ENCODE measurements at places on chromosomes 16 and 17. TPM values are rescaled to one million over a fixed set of nuclear protein-coding genes. Genes with fewer than 3 reads are reported as not detected.

Gene DNAI2
- total RNA-seq = not detected

Gene ARHGDIG
- not detected for total RNA-seq

Gene KRT31
- total RNA-seq = not detected

Gene MRPL58
- total RNA-seq = 35.3 TPM

Gene ALOX12
- total RNA-seq = 0.92 TPM

Gene ABCC12
- total RNA-seq = not detected

DNA sequence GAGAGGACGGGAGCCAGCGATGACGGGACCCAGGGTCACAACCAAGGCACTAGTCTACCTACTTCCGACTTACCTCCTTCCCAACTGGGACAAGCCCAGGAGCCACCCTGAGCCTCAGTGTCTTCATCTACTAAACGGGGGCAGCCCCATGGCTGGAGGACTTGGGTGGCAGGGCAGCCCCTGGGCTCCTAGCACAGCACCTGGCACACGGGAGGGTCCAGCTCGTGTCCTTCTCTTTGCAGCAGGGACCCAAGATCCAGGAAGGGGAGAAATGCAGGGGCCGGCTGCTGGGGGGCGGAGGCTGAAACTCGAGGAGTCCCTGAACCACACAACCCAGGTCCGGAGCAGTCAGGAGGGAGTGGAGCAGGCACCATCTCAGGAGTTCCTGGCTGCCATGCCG, 63.2 kb downstream of the ABR start:
- H3K4me1 ChIP-seq = peaks cover 28% of the 10 kb centered on the region
- DNase-seq = no peak
- no peak overlapping the region for H3K4me3 ChIP-seq
- H3K36me3 ChIP-seq = peaks cover 3% of the 10 kb centered on the region

- no peak overlapping the region for H3K27ac ChIP-seq
- H3K4me1 ChIP-seq = peaks cover 33% of the 10 kb centered on the region
- no peaks in the 10 kb centered on the region for H3K27me3 ChIP-seq
- no peak overlapping the region for H3K4me3 ChIP-seq
- peaks cover 66% of the 10 kb centered on the region for H3K36me3 ChIP-seq
These were observed 3.9 kb upstream of the SPATA32 start for GRCh38 chr17:45265821-45266220.

DNA sequence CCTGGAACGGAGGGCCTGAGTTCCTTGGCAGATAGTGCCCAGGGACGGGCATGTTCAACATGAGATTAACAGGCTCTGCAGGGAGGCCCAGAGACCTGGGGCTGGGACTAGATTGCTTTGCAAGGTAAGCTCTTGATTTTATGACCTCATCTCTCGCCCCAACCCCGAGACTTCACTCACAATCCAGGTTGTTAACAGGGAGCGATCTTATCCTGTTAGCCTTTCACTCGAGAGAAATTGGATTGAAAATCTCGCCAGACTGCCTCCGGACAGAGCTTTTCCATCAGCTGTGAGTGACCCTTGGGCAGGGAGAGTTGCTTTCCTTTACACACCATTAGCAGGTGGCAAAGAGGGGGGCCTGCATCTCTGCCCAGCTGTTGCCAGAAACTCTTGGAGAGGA, 521.7 kb upstream of the EEF2KMT start:
- no peaks in the 10 kb centered on the region for H3K27me3 ChIP-seq
- H3K36me3 ChIP-seq = no peaks in the 10 kb centered on the region
- H3K27ac ChIP-seq = no peak overlapping the region
- no peaks in the 10 kb centered on the region for H3K4me1 ChIP-seq
- no peak for DNase-seq
- no peak overlapping the region for H3K4me3 ChIP-seq

DNA sequence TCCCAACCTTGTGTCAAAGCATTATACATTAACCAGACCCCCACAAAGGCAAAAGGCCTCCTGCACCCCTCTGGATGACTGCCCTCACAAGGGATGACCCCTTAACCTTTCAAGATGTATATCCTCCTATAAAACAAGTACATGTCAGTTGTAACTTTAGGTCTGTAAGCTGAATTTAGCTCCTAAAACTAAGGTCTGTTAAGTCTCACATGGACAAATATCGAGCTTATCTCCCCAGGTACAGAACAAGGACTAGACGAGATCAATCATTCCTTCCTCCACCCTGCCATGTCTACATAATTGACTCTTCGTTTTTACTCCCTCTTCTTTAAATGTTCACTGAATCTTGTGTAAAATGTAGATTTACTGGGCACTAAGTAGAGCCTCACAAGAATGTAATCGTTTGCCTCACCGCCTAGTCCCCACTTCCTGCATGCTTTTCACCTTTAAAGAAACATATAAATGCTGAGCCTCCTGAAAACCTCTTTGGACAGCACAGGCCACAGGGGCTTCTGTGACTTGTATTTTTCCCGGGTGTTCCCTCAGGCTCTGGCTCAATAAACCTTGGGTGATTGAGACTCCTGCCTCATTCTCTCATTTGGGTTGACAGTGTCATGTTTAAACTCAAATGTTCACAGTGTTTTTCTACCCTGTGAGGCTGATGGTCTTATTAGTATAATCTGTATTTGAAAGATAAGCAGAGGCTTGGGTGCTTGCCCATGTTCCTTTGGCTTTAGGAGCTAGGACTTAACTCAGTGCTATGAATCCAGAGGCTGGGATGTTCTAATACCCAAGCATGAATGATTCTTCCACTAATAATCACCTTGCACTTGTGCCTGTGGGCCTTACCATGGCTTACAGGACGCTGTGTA, 37.6 kb downstream of the MMD start:
- no peak overlapping the region for H3K4me3 ChIP-seq
- DNase-seq = peak; percentile 44
- no peak overlapping the region for H3K27ac ChIP-seq
- H3K36me3 ChIP-seq = no peaks in the 10 kb centered on the region
- no peaks in the 10 kb centered on the region for H3K27me3 ChIP-seq

DNA sequence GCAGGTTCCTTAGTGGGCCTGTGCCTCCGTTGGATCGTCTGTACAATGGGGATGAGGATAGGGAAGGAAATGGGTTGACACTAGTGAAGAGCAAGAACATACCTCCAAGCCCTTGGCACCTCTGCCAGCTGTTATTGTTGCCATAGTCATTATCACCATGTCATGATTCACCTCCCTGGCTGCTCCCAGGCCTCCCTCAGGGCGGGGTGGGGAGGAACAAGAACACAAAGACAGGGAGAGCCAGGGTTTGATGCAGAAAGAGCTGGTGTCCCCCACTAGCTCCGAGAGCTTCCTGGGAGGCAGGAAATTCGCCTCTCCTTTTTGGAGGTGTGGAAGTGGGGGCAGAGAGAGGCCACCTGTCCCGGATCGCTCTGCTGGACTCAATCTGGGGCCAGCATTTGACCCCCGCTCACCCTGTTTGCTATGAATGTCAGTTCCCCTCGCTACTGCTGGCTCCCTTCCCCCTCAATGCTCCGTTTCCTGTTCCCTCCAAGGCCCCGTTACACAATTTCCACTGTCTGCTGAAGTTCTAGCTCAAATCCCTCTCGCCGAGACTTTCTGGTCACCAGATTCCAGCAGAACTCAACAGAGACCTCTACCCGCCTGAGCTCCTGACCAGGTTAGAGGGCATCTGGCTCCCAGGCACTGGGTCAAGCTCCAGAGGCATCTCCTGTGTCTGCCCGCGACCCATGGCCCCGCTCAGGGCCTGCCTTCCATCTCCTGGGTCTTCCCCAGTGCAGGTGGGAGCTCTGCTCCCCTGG, 9.1 kb downstream of the TIMP2 start:
- H3K4me3 ChIP-seq = no peak overlapping the region
- H3K36me3 ChIP-seq = no peaks in the 10 kb centered on the region
- H3K27ac ChIP-seq = peak overlapping the region; percentile 80
- peaks cover 76% of the 10 kb centered on the region for H3K4me1 ChIP-seq

DNA sequence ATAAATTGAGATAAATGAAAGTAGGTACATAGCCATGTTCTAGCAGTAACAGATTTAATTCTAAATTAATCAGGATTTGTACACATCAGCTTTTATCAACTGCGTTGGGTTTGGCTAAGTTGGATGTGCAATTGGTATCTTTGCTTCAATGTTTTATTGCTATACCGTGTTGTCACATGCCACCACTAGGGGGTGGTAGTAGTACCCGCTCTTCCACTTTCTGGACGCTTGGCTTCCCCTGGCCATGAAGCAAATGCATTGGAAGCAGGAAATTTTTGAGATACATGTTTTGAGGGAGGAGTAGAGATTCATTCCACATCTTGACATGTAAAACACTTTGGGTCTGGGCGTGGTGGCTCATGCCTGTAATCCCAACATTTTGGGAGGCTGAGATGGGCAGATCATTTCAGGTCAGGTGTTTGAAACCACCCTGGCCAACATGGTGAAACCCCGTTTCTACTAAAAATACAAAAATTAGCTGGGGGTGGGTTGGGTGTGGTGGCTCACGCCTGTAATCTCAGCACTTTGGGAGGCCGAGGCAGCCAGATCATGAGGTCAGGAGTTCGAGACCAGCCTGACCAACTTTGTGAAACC, 58.6 kb downstream of the EMP2 start:
- H3K4me1 ChIP-seq = peaks cover 16% of the 10 kb centered on the region
- peak; percentile 90 for DNase-seq
- H3K36me3 ChIP-seq = peaks cover 31% of the 10 kb centered on the region

DNA sequence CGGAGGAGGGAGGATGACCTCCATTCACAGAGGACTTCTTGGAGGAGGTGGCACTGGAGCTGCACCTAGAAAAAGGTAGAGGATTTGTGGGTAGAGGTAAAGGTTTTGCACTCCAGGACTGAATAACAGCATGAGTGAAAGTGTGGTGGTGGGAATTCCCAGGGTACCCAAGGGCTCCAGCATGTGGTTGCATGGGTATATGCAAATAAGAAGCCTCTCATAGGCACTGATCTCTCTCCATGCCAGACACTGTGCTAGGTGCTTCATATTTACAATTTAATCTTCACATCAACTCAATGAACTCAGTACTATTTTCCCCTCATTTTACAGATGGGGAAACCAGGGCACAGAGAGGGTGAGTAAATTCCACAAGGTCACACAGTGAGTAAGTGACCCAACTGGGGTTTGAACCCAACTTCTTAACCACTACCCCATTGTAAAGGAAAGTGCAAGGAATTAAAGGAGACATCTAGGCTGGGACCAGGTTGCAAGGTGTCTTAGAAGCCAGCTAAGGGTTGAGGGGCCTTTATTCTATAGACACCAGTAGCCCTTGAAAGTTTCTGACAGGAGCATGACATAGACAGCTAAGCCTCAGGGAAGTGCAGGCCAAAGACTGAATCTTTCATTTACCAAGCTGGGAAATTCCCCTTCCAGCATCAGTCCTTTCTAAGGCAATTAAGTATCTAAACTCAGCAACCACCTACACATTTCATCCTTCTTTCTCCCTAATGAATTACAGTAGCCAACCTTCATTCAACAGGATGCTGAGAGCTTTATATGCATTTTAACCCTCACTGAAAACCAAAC, 21.3 kb downstream of the SCNN1B start:
- DNase-seq = no peak
- peaks cover 33% of the 10 kb centered on the region for H3K4me1 ChIP-seq
- H3K36me3 ChIP-seq = no peaks in the 10 kb centered on the region
- no peaks in the 10 kb centered on the region for H3K27me3 ChIP-seq
- no peak overlapping the region for H3K27ac ChIP-seq
- H3K4me3 ChIP-seq = no peak overlapping the region

- H3K27me3 ChIP-seq = no peaks in the 10 kb centered on the region
- DNase-seq = peak; percentile 68
- peaks cover 84% of the 10 kb centered on the region for H3K36me3 ChIP-seq
- H3K27ac ChIP-seq = no peak overlapping the region
- H3K4me3 ChIP-seq = no peak overlapping the region
These were observed 143.1 kb upstream of the CACNG5 start for GRCh38 chr17:66691644-66692420.

DNA sequence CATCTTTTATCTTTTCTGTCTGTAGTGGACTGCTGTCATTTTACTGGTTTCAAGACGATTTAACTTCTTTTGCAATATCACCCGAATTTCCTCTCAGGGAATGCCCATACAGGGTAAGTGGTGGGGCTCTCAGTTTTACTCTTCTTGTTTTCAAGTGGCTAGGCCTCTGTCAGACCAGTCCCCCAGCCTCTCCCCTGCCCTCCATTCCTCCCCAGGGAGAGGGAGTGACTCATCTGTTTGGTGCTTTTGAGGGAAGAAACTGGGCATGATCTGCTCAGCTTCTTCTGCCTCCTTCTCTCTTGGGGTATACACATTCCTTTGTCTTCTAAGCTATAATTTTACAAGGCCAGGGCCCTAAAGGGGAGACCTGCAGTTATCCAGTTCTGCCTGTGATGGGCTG, 332.0 kb downstream of the CBLN1 start:
- H3K27me3 ChIP-seq = no peaks in the 10 kb centered on the region
- no peaks in the 10 kb centered on the region for H3K36me3 ChIP-seq
- H3K4me3 ChIP-seq = no peak overlapping the region
- no peak for DNase-seq
- no peaks in the 10 kb centered on the region for H3K4me1 ChIP-seq

DNA sequence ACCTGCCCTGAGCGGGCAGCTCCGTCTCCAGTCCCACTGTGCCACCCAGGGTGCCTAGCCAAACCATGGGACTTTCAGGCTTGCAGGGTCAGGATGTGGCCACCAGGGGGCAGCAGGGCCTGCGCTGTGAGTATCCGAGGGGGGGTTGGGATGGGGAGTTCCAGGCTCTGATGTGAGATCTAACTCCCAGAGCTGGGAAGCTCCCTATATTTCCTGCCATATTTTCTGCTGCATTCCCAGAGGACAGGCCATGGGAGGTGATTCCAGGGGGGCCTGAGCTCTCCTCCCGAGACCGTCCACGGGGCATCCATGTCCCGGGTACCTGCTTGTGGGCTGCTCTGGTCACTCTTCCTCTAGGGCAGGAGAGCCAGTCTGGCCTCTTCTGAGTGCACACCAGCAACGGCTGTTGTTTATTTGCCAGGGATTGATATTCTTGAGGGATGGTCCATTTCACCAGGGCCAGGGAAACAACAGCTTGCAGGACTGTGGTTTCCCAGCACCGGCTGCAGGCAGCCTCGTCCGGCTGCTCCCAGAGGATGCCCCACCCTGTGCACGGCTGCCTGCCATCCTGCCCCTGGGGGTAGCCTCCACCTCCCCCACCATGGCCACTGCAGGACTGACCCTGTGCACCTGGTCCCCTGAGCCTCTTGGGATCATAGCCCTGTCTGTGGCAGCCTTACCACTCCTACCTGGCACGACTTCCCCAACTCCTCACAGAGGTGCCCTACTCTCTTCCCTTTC, 1.2 kb downstream of the GPR142 start:
- H3K27me3 ChIP-seq = no peaks in the 10 kb centered on the region
- DNase-seq = peak; percentile 82
- H3K27ac ChIP-seq = no peak overlapping the region

GRCh38 chr17:36505171-36505570, 18.7 kb downstream of the ZNHIT3 start:
- no peak overlapping the region for H3K27ac ChIP-seq
- no peak overlapping the region for H3K4me3 ChIP-seq
- no peak for DNase-seq
- H3K36me3 ChIP-seq = peaks cover 97% of the 10 kb centered on the region
- no peaks in the 10 kb centered on the region for H3K27me3 ChIP-seq
- H3K4me1 ChIP-seq = no peaks in the 10 kb centered on the region

DNA sequence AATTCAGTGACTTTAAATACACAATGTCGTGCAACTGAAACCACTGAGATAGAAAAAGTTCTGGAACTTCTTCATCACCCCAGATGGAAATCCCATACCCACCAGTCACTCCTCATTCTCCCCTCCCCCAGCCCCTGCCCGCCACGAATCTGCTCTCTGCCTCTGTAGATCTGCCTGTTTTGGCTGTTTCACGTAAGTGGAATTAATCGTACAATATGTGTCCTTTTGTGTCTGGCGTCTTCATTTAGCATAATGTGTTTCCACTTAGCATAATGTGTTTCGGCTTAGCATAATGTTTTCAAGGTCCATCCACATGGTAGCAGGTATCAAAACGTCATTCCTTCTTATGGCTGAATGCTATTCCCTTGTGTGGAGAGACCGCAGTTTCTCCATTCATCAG, 3.5 kb upstream of the SPPL2C start:
- H3K27me3 ChIP-seq = peaks cover 8% of the 10 kb centered on the region
- no peak overlapping the region for H3K4me3 ChIP-seq
- no peak for DNase-seq
- no peaks in the 10 kb centered on the region for H3K36me3 ChIP-seq
- H3K4me1 ChIP-seq = no peaks in the 10 kb centered on the region
- H3K27ac ChIP-seq = no peak overlapping the region
